NCI-H446 treated with DMSO at 0.1 percent for 48 hours (cell line): ENCODE measurements at places on chromosomes 13 and 19.

DNA sequence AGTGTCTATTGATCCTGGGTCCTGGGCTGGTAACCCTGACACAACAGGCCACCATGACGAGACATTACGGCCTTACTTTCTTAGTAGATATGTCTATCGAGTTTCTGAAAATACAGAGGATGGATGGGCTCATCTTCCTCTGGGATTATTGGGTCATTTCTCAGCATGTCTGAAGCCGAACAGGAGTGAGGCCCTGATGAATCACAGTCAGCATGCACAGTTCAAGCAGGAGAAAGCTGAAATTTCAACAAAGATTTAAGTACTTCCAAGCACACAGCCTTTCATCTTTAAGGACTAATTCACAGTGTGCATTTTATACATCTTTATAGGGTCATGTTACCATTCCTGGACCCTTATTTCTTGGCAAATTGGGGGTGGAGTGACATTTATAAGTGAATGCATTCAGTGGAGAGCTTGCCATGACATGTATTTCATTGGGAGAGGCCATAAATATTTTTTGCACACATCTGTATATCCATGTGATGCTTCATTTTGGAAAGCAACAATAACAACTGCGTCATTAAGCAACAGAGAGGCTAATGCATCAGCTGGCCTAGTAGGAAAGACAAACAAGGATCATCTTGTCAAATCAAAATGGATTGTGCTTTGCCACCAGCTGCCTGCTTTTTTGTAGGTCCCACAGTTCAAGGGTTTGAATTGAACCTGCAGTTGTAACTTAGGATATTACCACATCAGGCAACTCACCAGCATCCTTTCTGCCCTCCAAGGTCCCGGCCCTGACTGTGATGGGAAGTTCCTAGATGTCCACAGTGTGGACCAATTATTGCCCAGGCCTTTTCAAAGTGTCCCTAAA is 143.5 kb downstream of the DNAJC15 start:
- no peak for DNase-seq

- DNase-seq: no peak
These were observed 6.0 kb downstream of the SERTAD1 start for GRCh38 chr19:40419780-40420179.

DNA sequence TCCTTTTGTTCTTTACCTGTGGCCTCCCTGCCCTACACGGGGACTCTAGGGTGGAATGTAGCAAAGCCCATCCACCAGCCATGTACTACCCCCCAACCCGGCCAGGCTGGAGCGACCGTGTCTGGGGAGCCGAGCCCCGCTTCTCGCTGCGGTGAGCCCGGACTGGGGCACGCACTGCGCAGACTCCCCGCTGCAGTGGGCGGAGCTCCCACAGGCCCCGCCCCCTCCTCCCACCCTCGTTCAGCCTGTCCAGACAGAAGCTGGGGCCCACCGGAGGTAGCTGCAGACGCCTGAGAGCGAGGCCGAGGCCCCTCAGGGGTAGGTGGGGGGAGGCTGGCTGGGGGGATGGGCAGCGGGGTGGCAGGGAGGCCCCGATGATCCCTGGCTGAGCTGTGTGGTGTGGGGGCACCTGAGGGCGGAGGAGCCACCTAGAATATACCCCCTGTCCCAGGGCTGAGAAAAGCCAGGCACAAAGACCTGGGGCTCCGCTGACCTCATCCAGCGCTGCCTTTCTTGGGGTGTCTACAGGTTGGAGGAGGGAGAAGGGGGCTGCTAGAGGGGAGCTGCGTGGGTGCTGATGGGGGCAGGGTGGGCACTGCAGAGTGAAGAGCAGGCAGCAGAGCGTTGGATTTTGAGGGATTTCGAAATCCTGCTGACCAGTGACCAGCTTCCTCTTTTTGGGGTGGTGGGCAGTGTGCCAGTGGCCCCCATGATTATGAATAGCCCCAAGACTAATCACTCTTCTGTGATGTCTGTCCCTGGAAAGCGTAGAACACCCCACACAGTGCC is 17.3 kb downstream of the PLD3 start:
- no peak for DNase-seq

DNA sequence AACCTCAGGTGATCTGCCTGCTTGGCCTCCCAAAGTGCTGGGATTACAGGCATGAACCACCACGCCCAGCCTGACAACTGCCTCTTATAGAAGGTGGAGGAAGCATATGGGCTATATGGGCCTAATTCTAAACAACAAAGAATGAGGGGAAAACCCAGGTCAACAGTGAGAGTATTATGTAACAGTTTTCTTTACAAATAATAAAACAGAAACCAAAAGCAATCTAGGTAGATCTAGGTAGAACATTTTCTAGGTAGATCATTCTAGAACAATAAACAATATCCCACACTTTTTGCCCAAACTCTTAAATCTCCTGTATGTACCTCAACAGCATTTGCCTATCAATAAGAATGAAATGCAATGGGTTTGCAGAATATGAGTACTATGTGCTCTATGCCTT is 267.4 kb downstream of the ABCC4 start:
- DNase-seq: no peak

- no peak for DNase-seq
These were observed 32.0 kb downstream of the NDFIP2 start for GRCh38 chr13:79512950-79513349.

GRCh38 chr19:15178629-15179308 is 22.0 kb downstream of the NOTCH3 start:
- DNase-seq: no peak

DNA sequence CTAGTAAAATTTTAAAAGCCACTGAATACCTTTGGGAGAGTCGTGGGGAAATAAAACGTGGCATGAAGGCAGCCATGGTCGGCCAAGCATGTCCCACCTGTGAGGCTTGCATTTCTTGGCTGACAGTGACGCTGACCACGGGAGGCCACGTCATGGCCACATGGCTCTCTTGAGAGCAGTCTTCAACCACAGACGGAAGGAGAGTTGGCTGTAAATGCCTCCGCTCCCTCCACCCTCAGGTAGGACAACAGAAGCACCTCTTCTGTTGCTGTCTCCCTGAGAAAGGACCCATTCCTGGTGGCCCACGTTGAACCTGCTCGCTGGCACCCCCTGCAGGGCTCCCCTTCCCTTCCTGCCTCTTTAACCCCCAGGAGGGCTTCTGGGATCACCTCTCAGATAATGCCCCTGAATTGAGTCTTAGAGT is 10.6 kb upstream of the LRRC25 start:
- DNase-seq: no peak

GRCh38 chr19:51179256-51179655 is 37.2 kb downstream of the SIGLEC7 start:
- no peak for DNase-seq

- DNase-seq: no peak
These were observed 429.0 kb upstream of the MIR17HG start for GRCh38 chr13:90918536-90918935.

DNA sequence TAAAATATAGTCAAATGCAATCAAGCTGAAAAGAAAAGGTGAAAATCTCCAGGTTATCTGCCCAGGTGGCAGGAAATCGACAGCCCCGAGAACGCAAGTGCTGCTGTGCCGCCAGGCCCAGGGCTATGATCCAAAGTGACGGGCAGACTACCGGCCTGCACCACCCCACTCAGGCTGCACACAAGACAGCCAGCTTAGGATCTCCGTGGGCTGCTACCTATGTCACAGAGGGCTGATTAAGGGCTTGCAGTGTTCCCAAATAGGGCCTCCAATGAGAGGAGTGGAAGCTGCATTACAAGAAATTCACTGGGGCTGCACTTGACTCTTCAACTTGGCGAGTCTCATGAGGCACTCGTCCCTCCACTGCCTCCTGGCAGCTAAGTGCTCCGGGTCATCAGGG is 121.8 kb downstream of the CRYL1 start:
- DNase-seq: no peak

DNA sequence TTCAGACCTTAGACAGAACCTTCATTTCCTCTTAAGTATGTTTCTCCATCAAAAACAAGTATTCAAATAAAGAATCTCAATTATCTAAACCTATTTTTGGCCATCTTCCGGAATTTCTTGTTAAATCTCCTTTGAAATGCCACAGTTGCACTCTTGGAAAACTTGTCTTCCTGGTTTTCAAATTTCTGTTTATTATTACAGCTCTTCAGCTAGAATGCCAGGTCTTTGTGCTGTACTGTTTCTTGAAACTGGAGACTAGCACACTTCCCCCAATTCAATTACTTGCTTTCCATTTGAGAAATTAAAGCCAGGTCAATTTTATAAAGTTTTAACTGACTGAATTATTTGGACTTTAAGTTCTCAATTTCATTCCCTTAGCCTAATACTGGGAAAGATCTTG is 10.2 kb downstream of the KCNRG start:
- no peak for DNase-seq

- no peak for DNase-seq
These were observed 106.1 kb downstream of the DHRS12 start for GRCh38 chr13:51697855-51698254.

DNA sequence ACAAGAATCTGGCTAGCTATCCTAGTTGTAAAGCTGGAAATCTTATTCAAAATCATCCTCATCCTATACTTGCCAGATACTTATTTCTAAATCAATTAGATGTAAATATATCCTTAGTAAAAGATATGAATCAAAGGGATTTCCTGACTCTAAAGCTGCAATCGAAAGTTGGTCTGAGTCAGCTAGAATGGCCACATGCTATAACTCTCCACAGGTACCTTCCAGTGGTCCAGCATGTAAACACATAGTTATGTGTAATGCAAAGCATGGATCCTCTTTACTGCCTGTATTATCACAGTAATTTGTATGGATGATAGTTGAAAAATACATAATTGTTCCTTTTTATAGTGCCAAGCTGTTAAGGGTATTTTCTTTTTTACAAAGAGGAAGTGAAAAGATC is 27.4 kb downstream of the SLITRK6 start:
- no peak for DNase-seq

- DNase-seq: peak; percentile 71
These were observed 19.9 kb downstream of the ZSWIM9 start for GRCh38 chr19:48190288-48190884.

- peak; percentile 61 for DNase-seq
These were observed 2.5 kb downstream of the HDGFL2 start for GRCh38 chr19:4474514-4475022.

DNA sequence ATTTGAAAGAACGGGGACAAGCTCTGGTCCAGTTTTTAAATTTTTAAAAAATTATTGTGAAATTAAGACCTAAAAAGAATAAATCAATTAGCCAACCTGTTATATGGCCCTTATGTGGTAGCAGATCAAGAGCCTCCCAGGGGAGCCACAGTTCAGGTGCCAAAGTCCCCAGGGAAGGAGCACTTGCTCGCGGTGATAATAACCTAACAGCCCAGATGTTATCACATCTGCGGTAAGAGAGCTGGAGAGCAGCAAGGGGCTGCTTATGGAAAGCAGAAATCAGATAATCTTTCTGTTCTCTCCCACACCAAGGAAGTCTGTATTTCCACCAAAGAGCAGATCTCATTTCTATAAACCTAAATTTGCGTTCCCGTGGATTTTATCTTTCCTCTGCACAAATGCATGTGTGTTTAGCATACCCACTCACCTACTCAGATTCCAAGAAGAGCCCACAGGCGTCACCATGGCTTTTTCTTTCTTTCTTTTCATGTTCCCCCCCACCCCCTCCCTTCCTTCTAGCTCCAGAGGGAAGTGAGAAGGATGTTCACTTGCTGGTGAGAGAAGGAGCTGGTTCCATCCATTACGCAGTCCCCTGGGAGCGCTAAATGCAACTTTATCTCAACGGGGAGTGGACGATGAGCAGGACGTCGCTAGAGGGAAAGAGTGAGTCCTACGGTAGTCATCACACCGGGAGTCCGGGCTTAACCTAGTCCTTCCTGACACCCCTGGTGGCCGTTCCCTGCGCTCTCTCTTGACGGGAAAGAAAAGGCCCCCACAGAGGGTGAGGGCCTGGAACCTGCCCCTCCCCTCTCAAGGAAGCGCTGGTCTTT is 1.6 kb upstream of the POU4F1 start:
- DNase-seq: no peak

DNA sequence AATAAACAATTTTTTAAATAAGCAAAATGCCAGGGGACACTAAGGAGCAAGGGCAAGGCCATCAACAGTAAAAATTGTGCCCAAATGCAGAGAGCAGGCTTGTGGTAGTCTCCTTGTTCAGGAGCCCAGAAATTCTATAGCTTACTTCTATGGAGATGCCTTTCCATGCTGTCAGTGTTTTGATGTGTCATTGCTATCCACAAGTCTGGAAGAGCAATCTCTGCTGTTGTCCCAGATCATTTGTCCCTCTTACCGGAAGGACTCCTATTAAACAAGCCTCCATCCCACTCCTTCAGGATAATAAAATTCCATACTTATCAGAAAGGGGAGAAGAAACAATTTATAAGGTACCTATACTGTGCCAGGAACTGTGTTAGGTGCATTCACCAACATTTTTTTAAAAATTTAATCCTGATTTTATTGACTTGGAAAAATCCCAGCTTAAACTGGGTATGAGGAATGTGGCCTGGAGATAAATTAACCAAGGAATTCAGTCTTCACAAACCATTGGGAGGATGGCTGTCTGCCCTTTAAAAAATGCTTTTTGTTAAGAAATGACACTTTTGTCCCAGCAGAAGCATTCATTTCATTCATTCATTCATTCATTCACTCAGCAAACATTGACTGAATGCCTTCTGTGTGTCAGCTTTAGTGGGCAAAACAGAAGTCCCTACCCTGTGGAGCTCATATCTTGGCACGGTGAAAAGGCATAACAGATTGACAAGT is 26.8 kb upstream of the CYSLTR2 start:
- DNase-seq: no peak

GRCh38 chr13:111919286-111919685 is 147.7 kb upstream of the SOX1 start:
- no peak for DNase-seq

- DNase-seq: no peak
These were observed 117.7 kb upstream of the KLF12 start for GRCh38 chr13:74251778-74252519.

DNA sequence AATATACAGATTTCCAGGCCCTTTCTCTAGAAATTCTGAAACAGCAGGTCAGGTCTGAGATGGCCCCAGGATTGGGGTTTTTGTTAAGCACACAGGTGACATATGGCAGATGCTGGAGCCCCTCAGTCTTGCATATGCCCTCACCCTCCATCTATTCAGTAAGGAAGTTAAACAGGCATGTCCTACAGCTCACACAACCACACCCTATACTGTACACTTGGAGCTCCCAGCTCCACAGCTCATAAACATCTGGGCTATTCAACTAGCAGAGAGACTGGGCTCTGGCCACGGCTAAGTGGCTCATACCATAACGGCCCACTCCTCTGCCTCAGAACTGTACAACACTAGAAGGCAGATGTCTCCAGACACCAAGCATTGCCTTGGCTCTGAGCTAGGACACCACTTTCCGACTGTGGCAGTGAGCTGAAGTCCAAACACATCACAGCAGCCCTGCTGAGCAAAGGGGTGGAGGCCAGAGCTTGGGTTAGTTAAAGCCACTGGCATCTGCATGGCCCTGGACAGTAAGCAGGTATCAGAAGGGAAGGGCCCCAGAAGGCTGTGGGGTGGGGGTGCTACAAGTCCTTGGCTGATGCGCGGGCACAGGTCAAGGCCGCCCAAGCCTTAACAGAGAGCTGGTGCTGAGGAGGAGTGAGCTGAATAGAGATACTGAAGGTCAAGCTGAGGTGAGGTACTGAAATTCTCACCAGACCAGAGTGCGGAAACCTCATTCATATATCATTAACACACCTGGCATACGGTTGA is 79.1 kb downstream of the ABCC4 start:
- DNase-seq: no peak
